ENCODE measurements at places on chromosomes 6 and 20. TPM values are rescaled to one million over a fixed set of nuclear protein-coding genes. Genes with fewer than 3 reads are reported as not detected.

Gene TNFAIP3
- total RNA-seq = 7.8 TPM

DNA sequence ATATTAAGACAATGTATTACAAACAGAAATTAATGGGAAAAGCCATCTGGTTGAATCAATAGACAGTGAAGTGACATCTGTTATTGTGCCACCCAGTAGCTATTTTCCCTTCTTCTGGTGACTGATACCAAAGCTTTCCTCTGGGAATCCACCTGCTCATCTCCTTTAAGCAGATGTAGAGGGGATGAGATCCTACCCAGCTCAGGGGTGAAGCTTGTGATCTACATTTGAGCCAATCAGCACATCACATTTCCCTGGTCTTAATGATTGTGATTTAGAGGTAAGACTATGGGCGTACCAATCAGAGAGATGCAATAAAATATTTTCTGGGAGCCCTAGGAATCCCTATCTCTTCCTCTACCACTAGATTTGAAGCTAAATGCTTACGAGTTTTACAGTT lies 782.9 kb downstream of the PTPRT start:
- no peak overlapping the region for H3K4me3 ChIP-seq
- H3K27ac ChIP-seq = no peak overlapping the region
- no peak for DNase-seq
- no peaks in the 10 kb centered on the region for H3K4me1 ChIP-seq
- no peaks in the 10 kb centered on the region for H3K27me3 ChIP-seq

GRCh38 chr20:2694008-2694471 lies 1.5 kb downstream of the EBF4 start:
- H3K4me1 ChIP-seq = peaks cover 16% of the 10 kb centered on the region
- H3K27ac ChIP-seq = no peak overlapping the region
- H3K36me3 ChIP-seq = no peaks in the 10 kb centered on the region

Gene SLPI
- 276 TPM for total RNA-seq

Gene HSPA12B
- 3.1 TPM for total RNA-seq

Gene SGK1
- 109 TPM for total RNA-seq

Gene MUC22
- total RNA-seq = not detected

GRCh38 chr20:15320941-15321340 lies 983.5 kb upstream of the FLRT3 start:
- no peak for DNase-seq
- no peaks in the 10 kb centered on the region for H3K36me3 ChIP-seq
- H3K4me3 ChIP-seq = no peak overlapping the region
- H3K4me1 ChIP-seq = no peaks in the 10 kb centered on the region

- H3K27me3 ChIP-seq = no peaks in the 10 kb centered on the region
- H3K4me1 ChIP-seq = no peaks in the 10 kb centered on the region
- H3K27ac ChIP-seq = no peak overlapping the region
- no peaks in the 10 kb centered on the region for H3K36me3 ChIP-seq
- H3K4me3 ChIP-seq = no peak overlapping the region
- no peak for DNase-seq
These were observed 77.9 kb upstream of the DOK5 start for GRCh38 chr20:54397292-54398140.

Gene DNMT3B
- 1.0 TPM for total RNA-seq

DNA sequence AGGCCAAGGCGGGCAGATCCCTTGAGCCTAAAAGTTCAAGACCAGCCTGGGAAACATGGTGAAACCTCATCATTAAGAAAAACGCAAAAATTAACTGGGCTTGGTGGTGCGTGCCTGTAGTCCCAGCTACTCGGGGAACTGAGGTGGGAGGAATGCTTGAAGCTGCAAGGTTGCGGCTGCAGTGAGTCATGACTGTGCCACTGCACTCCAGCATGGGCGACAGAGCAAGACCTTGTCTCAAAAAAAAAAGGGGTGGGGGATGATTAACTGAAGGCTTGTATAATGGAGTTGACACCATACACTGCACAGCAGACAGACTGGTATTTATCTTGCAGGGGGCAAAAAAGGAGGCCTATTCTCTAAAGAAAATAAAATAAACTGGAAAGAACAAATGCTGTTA lies 27.7 kb downstream of the SRPK1 start:
- no peaks in the 10 kb centered on the region for H3K27me3 ChIP-seq
- no peak for DNase-seq
- H3K4me3 ChIP-seq = no peak overlapping the region
- H3K36me3 ChIP-seq = peaks cover 19% of the 10 kb centered on the region
- H3K27ac ChIP-seq = no peak overlapping the region
- no peaks in the 10 kb centered on the region for H3K4me1 ChIP-seq

DNA sequence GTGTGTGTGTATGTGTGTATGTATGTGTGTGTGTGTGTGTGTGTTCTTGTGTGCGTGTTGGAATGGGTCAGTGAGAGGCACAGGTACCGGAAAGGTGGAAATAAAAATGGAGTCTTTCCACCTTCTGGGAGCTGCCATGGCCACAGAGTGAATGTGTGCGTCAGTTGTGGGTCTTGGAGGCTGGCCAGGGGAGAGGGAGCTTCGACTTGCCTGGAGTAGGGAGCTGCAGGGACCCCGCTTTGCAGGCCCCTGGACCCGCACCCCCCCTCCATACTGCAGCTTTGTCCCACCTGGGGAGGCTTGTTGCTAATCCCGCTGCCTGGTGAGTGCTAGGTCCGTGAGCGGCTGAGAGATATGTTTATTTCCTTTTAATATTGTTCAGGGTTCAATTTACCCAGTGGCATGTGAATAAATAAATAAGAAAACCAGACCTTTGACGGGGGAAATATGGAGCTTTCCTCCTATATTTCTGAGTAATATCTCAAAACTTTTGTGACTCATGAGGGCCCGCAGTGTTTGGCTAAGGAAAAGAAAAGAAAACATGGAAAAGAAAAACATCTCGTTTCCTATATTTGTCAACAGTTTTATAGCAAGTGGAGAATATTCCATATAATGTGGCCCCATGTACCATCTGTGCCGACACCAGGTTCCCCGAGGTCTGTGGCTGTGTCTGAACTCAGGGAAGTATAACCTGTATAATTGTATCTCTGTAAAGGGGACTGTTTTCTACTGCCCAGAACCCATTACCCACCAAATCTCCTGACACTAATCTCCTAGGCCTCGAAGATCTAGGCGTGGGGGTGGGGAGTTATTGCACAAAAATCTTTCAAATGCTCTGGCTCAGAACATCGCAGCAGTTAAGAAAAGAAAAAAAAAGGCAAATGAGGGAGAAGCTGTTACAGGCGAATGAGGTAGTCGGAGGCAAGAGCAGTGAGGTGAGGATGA lies 24.6 kb upstream of the CCDC167 start:
- no peaks in the 10 kb centered on the region for H3K4me1 ChIP-seq
- no peak overlapping the region for H3K4me3 ChIP-seq
- no peaks in the 10 kb centered on the region for H3K36me3 ChIP-seq
- H3K27me3 ChIP-seq = peaks cover 53% of the 10 kb centered on the region
- no peak overlapping the region for H3K27ac ChIP-seq

GRCh38 chr20:62808211-62808865 lies 3.7 kb downstream of the OGFR start:
- no peak overlapping the region for H3K4me3 ChIP-seq
- no peak overlapping the region for H3K27ac ChIP-seq
- H3K36me3 ChIP-seq = peaks cover 53% of the 10 kb centered on the region
- DNase-seq = peak; percentile 84
- peaks cover 40% of the 10 kb centered on the region for H3K4me1 ChIP-seq
- no peaks in the 10 kb centered on the region for H3K27me3 ChIP-seq

DNA sequence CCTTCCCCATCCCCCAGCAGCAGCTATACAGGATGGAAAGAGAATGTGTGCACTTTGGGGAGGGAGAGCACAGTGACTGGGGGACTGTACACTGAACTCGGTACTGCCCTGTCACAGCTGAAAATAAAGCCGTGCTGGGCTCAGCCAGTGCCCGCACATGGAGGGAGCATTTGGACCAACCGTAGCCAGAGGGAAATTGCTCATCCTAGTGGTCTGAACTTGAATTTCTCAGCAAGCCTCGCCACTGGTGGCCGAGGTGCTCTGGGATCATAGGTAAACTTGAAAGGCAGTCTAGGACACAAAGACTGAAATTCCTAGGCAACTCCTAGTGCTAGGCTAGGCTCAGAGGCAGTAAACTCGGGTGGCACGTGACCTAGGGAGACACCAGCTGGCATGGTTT lies 61.0 kb downstream of the DZANK1 start:
- no peak for DNase-seq
- no peaks in the 10 kb centered on the region for H3K4me1 ChIP-seq
- peaks cover 41% of the 10 kb centered on the region for H3K36me3 ChIP-seq
- H3K4me3 ChIP-seq = no peak overlapping the region

DNA sequence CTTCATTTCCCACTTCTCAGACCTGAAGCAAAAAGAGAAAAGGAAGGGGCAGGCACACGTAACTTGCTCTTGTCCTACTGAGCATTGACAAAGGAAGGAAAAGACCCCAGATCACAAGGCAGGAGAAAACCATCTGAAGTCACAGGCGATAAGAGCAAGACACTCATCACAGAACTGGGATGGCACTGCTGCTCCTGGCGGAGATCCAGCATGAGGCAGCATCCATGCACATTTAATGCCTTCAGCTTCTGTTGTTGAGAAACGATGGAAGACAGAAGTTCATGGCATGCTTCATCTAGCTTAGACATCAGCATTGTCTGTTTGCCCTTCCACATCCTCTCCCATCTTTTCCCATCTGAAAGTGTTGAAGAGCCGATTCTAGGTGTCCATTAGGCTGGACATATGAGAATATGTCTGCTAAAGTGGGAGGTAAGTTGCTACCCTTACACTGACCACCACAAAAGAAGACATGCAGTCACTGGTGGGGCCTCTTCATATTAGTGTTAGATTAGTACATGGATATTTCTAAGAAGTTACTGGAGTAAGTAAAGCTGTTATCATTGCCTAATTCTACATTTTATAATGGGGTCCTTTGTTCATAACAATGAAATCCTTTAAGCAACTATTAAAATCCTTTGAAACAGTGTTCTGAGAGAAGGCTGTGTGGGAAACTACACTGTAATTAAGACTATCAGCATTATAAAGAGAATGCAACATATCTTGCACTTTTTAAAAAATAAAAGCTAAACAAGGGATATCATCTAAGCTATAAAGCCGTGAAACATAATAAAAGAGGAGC lies 618.5 kb downstream of the C6orf118 start:
- H3K4me1 ChIP-seq = no peaks in the 10 kb centered on the region
- no peaks in the 10 kb centered on the region for H3K27me3 ChIP-seq
- no peak for DNase-seq
- H3K36me3 ChIP-seq = no peaks in the 10 kb centered on the region
- no peak overlapping the region for H3K27ac ChIP-seq

GRCh38 chr20:33298391-33298790 lies 15.4 kb downstream of the BPIFB1 start:
- H3K27ac ChIP-seq = no peak overlapping the region
- peaks cover 6% of the 10 kb centered on the region for H3K4me1 ChIP-seq
- no peak overlapping the region for H3K4me3 ChIP-seq
- H3K27me3 ChIP-seq = peaks cover 19% of the 10 kb centered on the region

Gene SMIM26
- 112 TPM for total RNA-seq

DNA sequence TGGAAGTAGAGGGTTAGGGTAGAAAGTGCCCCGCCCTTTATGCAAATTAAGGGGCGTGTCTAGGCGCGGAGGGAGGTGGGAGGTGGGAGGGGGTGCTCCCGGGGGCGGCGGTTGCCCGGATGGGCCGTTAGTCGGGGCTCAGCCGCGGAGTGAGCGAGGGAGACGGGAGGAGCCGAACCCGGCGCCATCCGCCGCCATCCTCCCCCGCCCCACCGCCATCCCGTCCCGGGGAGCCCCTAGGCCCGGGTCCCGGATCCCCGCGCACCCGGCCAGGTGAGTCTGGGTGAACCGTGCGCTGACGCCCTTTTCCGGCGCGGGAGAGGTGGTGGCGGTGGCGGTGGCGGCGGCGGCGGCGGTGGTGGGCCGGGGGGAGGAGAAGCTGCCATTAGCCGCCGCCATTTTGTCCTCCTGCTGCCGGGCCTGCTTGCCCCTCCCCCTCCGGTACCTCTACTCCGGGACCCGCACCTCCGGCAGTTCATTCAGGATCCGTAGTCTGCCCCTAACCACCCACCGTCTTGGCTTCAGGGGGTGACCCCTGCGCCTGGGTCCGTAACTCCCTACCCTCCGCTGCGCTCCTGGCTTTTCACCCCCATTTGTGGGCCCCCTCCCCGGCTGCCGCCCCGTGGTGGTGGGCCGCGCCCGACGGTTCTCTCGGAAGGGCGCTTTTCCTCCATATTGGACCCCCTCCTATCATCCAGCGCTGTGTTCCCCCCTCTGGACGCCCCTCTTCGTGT lies at the start of gene PRRC2A:
TSS of gene PRRC2A (plus strand) at position 130 of the 734 bp plus-strand sequence. CDS start 2,075 bp downstream, outside the sequence.
- H3K27me3 ChIP-seq = no peaks in the 10 kb centered on the region
- H3K27ac ChIP-seq = peak within 1 kb of the TSS; percentile 99
- DNase-seq = peak; percentile 97
- H3K4me1 ChIP-seq = peaks cover 28% of the 10 kb centered on the region
- H3K4me3 ChIP-seq = peak within 1 kb of the TSS; percentile 95

DNA sequence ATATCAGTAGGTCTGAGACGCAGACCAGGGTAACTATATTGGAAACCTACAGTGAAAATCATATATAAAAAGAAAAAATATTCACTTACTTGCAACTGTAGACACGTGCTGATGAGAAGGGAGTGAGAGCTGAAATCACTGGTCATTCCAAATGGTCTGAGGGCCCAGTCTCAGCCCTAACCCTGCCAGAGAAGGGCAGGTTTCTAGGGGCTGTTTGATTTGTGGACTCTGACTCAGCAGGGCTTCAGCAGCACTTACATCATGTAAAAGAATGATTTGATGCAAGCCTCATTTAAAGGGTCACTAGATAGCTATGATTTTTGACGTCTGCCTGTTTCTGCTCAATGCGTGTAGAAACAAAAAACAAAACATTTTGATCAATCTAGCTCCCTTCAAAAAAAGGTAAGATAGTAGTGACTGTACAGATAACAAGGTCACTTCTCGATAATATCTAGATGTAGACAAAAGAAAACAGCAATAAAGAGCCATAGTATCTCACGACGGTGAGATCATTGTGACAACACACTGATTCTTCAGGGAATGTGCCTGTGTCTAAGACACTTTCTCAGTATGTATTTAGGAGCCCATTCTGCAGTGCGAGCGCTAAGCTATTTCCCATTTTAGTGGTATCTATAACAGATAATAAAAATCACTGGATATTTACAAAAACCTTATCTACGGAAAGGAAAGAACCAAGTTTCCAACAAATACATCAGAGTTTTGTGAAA lies 307.2 kb downstream of the HIVEP2 start:
- DNase-seq = no peak
- no peak overlapping the region for H3K4me3 ChIP-seq
- no peak overlapping the region for H3K27ac ChIP-seq

- H3K27me3 ChIP-seq = no peaks in the 10 kb centered on the region
- H3K27ac ChIP-seq = peak overlapping the region; percentile 42
- H3K36me3 ChIP-seq = no peaks in the 10 kb centered on the region
- peaks cover 27% of the 10 kb centered on the region for H3K4me1 ChIP-seq
- peak; percentile 28 for DNase-seq
- no peak overlapping the region for H3K4me3 ChIP-seq
These were observed 211.5 kb upstream of the FOXA2 start for GRCh38 chr20:22795871-22796270.

DNA sequence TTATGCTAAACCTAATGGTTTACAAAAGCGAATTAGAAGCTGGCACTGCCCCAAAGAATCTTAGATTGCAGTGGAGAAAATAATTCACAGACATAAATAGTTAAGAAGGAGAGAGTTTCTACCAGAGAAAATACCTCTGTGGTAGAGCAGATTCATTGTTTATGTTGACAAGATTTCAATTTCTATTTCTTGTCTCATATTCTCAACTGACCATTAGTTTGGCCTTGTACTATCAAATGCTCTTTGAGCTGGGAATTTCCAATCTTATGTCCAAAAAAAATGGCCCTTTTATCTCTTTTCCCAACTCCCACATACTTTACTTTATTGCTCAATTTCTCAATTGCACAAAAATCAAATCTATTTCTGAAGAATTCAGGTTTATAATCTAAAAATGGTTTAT lies 804.1 kb upstream of the CITED2 start:
- H3K36me3 ChIP-seq = no peaks in the 10 kb centered on the region
- H3K4me1 ChIP-seq = no peaks in the 10 kb centered on the region
- no peak overlapping the region for H3K4me3 ChIP-seq
- H3K27me3 ChIP-seq = no peaks in the 10 kb centered on the region

Gene ULBP2
- total RNA-seq = 1.4 TPM
